ENCODE measurements at places on chromosomes 16 and 17.

GRCh38 chr16:75810342-75810741 is 84.1 kb upstream of the CPHXL start:
- H3K27ac ChIP-seq = no peak overlapping the region
- no peak for ATAC-seq
- H3K27me3 ChIP-seq = peaks cover 37% of the 10 kb centered on the region
- H3K36me3 ChIP-seq = no peaks in the 10 kb centered on the region
- H3K4me3 ChIP-seq = no peak overlapping the region
- H3K4me1 ChIP-seq = no peaks in the 10 kb centered on the region

- H3K27ac ChIP-seq = no peak overlapping the region
- H3K4me3 ChIP-seq = no peak overlapping the region
- no peaks in the 10 kb centered on the region for H3K27me3 ChIP-seq
- no peak for ATAC-seq
- peaks cover 9% of the 10 kb centered on the region for H3K4me1 ChIP-seq
Observed at GRCh38 chr17:44176671-44177501, 6.4 kb downstream of the ASB16 start.

GRCh38 chr17:47982091-47982617 is 11.2 kb downstream of the CDK5RAP3 start:
- no peak overlapping the region for H3K4me3 ChIP-seq
- no peaks in the 10 kb centered on the region for H3K27me3 ChIP-seq
- peak overlapping the region; percentile 27 for H3K27ac ChIP-seq
- H3K4me1 ChIP-seq = peaks cover 6% of the 10 kb centered on the region
- peaks cover 68% of the 10 kb centered on the region for H3K36me3 ChIP-seq
- ATAC-seq = no peak

- no peak overlapping the region for H3K4me3 ChIP-seq
- no peak for ATAC-seq
- no peaks in the 10 kb centered on the region for H3K36me3 ChIP-seq
- peaks cover 33% of the 10 kb centered on the region for H3K27me3 ChIP-seq
- peaks cover 20% of the 10 kb centered on the region for H3K4me1 ChIP-seq
Observed at GRCh38 chr17:10035885-10036284, 130.8 kb upstream of the RCVRN start.

DNA sequence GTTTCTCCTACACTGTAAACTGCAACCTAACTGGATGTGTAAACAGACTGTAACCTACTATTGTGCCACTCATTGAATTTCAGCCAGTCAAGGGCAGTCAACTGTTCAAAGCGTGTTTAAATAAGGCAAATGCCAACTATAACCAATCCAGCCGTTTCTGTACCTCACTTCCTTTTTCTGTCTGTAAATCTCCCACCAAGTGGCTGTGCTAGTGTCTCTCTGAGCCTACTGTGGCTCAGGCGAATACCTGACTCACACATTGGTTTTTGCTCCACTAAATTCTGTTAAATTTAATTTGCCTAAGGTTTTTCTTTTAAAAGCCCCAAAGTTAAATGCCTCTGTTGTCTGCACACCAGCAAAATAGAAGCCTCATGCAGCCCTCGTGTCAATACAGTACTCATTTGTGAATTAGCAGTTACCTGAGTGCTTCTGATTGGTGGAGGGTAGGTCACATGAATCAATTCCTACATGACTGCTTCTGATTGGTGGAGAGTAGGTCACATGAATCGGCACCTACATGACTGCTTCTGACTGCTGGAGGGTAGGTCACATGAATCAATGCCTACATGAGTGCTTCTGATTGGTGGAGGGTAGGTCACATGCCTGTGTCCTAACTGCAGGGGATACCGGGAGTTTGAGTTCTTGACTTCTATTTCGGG is 31.1 kb upstream of the CCR7 start:
- H3K27me3 ChIP-seq = no peaks in the 10 kb centered on the region
- H3K4me1 ChIP-seq = peaks cover 69% of the 10 kb centered on the region
- H3K4me3 ChIP-seq = peak overlapping the region; percentile 5
- peak; percentile 73 for ATAC-seq
- no peaks in the 10 kb centered on the region for H3K36me3 ChIP-seq

- no peaks in the 10 kb centered on the region for H3K36me3 ChIP-seq
- no peak overlapping the region for H3K4me3 ChIP-seq
- ATAC-seq = no peak
- H3K27me3 ChIP-seq = peaks cover 72% of the 10 kb centered on the region
- H3K4me1 ChIP-seq = peaks cover 21% of the 10 kb centered on the region
Observed at GRCh38 chr17:82355770-82356427, 3.1 kb upstream of the TEX19 start.

DNA sequence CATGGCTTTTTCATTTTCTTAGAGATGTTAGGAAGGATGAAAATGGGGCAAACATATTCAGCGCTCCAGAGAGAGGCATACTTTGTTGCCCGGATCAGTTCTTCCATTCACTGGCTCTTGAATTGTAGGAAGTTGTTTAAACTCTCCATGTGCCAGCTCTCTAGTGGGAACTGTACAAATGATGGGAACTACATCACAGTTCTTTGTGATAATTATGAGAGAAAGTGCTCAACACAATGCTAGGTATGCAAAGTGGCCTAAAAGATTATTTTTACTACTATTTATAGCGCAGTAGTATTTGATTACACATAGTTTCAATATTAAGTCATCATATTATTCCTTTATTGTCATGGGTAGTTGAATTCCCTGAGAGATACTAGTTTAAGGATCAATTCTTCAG is 268.5 kb downstream of the RBFOX1 start:
- no peaks in the 10 kb centered on the region for H3K4me1 ChIP-seq
- no peaks in the 10 kb centered on the region for H3K27me3 ChIP-seq
- no peaks in the 10 kb centered on the region for H3K36me3 ChIP-seq
- ATAC-seq = no peak

DNA sequence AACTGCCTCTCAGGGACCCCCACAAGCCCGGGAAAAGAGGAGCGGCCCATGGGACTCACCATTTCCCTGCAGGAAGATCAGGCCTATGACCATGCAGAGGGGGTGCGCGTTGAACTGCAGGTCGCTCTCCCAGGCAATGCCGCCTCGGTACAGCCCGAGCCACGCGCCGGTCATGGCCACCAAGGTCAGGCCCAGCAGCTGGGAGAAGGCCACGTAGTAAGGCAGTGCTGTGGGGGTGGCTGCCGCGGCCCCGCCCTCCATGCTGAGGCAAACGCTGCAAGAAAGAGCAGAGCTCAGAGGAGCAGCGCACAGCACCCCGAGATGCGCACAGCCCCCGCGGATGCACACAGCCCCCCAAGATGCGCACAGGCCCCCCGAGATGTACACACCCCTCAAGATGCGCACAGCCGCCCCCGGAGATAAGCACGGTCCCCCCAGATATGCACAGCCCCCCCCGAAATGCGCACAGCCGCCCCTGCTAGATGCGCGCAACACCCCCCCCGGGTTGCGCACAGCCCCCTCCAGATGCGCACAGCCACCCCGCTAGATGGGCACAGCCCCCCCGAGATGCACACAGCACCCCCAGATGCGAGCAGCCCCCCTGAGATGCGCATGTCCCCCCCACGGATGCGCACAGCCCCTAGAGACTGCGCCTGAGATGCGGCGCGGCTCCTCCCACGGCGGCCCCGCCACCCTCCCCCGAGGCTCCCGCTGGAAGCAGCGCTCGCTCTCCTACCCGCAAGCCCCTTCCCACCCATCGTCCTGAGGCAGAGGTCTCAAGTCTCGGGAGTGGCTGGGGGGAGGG is 8.6 kb downstream of the CYB561 start:
- H3K36me3 ChIP-seq = peaks cover 23% of the 10 kb centered on the region
- ATAC-seq = no peak
- H3K27ac ChIP-seq = no peak overlapping the region

GRCh38 chr17:57586742-57587141 is 158.4 kb downstream of the CCDC182 start:
- no peaks in the 10 kb centered on the region for H3K4me1 ChIP-seq
- H3K27me3 ChIP-seq = no peaks in the 10 kb centered on the region
- H3K4me3 ChIP-seq = no peak overlapping the region
- H3K27ac ChIP-seq = no peak overlapping the region
- H3K36me3 ChIP-seq = no peaks in the 10 kb centered on the region
- no peak for ATAC-seq

DNA sequence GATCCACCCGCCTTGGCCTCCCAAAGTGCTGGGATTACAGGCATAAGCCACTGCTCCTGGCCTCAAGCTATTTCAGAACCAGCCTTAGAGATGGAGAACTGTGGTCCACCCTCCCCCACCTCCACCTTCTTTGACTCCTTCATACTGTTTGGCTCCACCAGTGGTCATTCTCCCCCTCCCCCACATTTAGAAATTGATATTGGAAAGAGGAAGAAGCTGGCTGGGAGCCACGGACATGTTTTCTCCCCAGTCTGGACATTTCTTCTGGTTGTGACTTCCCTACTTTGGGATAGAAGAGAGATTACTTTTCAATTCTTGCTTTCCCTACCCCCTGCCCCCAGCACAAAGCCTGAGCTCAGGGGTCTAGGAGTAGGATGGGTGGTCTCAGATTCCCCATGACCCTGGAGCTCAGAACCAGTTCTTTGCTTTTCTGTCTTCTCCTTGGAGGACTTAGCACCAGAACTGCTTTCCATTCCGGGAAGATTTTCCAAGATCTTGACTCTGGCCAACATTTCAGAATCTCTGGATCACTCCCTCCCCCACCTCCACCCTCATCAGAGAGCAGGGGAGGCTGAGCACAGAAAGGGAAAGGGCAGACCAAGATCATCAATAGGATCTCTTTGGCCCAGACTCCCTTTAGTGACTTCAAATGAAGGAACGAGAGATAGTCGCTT is 16.3 kb downstream of the CAVIN1 start:
- H3K36me3 ChIP-seq = no peaks in the 10 kb centered on the region
- no peaks in the 10 kb centered on the region for H3K27me3 ChIP-seq
- no peak overlapping the region for H3K4me3 ChIP-seq
- peaks cover 20% of the 10 kb centered on the region for H3K4me1 ChIP-seq

DNA sequence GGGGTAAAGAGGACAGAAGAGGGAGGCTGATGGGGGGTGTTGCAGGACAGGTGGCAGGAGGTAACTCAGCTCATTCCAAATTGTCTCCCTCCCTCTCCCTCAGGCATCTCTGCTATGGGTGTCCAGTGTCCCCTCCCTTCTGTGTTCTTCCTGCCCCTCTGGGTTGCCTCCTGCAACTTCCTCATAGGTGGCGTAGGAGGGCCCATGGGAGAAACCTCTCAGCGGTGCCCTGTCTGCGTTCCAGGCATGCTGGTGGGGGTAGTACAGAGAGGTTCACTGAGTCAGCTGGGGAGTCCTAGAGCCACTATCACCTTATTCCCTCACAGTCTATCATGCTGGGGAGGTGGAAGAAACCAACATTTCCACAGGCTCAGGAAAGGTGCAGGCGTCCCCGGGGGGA is 14.7 kb upstream of the ODF4 start:
- H3K27ac ChIP-seq = no peak overlapping the region
- H3K36me3 ChIP-seq = no peaks in the 10 kb centered on the region
- H3K4me3 ChIP-seq = no peak overlapping the region

DNA sequence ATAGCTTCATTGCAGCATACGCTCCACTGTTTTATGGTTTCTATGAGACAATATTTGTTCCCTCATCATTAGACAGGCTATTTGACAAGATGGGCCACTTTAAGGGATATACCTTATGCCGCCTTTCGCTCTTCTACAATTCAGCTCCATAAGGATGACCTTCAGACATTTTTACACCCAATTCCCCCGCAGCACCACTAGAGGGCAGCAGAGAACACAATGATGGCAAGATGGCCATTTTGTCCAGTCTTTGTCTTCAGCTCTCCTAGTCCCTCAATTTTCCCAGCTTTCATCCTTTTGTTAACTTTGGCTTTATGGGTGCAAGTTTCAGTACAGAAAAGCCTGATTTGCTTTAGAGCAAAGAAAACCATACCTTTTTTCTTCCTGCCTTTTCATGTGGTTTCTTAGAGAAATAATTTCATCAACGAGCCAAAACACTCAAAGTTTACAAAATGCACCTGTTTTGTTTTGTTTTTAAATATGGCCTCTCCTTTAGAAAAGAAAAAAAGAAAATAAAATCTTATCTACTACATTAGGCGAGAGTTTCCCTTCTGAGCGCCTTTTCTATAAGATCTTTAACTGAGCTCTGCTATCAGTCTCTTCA is 355.3 kb downstream of the TOX3 start:
- ATAC-seq = no peak
- no peak overlapping the region for H3K4me3 ChIP-seq
- H3K27me3 ChIP-seq = no peaks in the 10 kb centered on the region

GRCh38 chr17:42535155-42536047 is 640 bp upstream of the NAGLU start:
- peak overlapping the region; percentile 89 for H3K27ac ChIP-seq
- H3K27me3 ChIP-seq = no peaks in the 10 kb centered on the region
- peaks cover 44% of the 10 kb centered on the region for H3K4me1 ChIP-seq

DNA sequence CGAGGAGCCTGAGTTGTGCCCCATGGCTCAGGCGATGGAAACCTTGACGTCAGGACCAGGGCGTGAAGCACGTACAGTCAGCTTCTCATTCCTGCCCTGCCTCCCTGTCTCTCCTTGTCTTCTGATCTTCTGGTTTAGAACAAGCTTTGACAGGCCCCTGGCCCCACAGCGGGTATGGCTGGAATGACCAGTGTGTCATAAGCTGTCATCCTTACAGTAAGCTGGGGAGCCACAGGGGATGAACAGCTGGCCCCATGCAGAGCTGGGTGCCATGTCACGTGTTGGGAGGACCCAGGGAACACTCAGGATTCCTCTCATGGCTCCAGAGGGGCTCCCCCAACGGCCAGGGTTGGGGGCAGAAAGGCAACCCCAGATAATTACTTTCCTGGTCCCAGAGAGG is 157.6 kb upstream of the PLCG2 start:
- ATAC-seq = no peak
- no peak overlapping the region for H3K27ac ChIP-seq
- H3K4me1 ChIP-seq = peaks cover 27% of the 10 kb centered on the region

DNA sequence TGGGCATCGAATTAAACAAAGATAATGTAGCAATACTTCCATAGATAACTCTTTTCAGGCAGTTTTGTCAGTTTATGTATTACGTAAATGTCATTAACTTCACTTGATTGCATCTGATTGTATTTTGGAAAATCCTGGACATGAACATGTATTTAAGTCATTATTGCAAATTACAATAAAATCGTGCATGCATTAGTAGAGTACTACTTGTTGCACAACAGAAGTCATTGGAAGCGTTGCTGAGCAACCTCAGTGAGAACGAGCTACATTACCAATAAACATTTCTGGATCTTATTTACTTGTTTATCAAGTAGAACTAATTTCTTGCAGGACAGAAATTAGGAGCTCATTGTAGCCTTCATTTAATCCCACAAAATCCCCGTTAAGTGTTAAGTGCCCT is 6.6 kb downstream of the UNK start:
- H3K4me3 ChIP-seq = no peak overlapping the region
- H3K27ac ChIP-seq = no peak overlapping the region
- no peaks in the 10 kb centered on the region for H3K36me3 ChIP-seq
- peaks cover 10% of the 10 kb centered on the region for H3K4me1 ChIP-seq
